ENCODE measurements at places on chromosomes 6 and 20.

- no peak for DNase-seq
Measured at GRCh38 chr6:156620331-156620730, 156.8 kb upstream of the ARID1B start.

DNA sequence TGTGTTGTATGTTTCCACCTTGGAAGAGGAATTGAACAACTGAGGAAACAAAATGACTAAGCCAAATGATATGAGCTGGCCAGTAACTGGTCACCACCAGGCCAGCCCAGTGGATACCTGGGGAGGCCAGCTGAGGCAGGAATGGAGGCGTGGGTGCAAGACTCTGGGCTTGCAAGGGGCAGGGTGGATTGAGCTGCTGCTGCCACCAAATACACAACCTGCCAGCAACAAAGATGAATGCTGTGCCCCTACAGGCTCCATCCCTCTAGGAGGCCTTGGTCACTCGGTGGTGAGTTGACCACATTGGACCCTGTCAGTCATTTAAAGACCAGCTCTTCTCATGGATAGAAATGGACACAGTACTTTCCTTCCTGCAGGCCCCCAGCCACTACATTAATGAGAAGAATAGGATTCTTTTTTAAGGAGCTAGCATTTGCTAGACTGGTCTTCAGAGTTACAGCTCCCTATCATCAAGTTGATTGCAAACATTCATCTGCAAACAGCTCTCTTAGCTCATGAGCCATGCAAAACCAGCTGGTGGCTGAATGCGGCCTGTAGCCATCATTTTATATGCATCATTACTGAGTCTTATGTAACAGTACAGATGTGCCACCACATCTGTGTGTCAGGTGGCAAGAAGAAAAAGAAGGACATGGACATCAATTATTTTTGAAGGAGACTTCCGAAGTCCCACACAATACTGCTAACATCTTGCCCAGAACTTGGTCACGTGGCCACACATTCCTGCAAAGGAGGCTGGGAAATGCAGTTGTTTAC lies 26.3 kb upstream of the SLC22A3 start:
- DNase-seq = no peak

- DNase-seq = no peak
Measured at GRCh38 chr6:2344319-2344905, 99.0 kb upstream of the GMDS start.

DNA sequence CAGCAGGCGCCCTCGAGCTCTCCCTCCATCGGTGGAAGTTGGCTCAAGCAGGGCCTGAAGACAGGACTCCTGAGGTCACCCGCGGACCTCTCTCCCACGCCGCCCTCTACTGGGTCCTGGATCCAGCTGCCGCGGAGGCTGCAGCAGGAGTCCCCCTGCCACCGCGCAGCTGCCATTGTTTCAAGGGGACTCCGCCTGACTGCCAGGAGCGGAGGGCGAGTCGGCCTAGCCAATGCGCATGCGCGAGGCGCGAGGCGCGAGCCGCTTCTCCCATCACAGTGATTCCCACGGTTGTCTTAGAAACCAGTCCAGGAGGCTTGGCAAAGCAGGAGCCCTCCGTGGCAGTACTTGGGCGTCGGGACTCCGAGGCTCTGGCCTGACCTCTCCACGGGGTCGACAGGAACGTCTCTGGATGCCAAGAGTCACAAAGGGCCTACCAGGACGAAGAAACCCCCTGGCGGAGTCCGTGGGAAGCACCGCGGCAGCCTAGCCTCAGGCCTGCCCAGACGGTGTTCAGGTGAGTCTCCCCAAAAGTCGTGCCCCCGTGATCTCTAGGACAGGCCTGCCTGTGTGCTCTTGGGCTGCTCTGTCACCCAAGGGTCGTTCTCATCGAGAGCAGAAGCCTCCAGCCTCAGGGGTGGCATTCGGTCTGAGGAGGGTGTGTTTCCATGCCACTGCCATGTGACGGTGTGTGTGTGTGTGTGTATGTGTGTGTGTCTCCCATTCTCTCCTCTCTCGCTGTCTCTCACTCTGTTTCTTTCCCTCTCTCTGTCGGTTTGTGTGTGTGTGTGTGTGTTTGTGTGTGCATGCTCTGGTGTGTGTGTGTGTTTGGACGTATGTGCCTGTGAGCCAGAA lies 290.6 kb upstream of the ZNF337 start:
- peak; percentile 1 for DNase-seq

GRCh38 chr6:73702444-73702843 lies 6.4 kb downstream of the CD109 start:
- no peak for DNase-seq

- DNase-seq = no peak
Measured at GRCh38 chr6:113699239-113699638, 157.9 kb upstream of the MARCKS start.

GRCh38 chr20:40393197-40394079 lies 295.6 kb downstream of the MAFB start:
- DNase-seq = no peak

- DNase-seq = no peak
Measured at GRCh38 chr6:107684996-107685395, 139.1 kb downstream of the SCML4 start.

GRCh38 chr6:25217302-25217701 lies 61.9 kb upstream of the CARMIL1 start:
- DNase-seq = no peak

DNA sequence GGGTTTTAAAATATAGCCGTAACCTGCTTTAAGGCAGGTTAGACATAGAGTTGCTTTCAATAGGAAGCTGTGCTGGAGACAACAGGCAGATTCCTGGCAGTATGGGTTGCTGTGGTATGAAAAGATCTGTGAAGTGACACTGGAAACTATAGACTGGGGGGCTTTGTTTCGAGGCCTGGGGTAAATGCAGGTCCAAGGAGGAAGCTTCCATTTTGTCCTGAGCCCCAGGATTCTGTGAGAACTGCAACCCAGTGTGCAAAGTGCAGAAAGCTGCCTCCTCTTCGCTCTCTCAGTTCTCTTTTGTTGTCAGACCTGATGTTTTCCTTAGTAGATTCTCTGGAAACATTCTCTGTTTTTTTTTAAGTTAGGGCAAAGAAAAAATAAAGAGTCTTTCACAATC lies 86.9 kb downstream of the LYRM4 start:
- no peak for DNase-seq

DNA sequence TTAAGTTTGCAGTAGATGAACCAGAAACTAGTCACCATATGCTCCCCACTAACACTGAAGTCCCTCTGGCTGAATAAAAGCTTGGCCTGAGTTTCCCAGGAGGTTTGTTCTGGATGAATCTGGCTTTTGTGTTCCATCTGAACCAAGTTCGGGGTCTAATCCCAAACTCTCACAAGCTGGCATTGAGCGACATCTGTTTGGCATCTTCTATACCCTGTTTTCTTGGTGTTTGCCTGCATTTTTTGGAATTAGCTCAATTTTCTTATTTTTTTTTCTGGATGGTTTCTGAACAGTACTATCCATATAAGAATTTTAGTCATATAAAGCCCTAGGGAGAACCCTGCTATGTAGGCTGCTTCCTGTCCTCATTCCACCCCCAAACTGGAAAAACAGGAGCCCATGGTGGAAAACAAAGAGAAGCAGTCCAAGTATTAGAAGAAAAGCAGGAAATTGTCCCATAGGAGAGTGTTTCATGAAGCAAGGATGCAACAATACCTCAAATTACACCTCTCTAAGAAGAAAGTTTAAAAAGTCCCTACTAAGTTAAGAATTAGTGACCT lies 737.1 kb downstream of the DHX35 start:
- no peak for DNase-seq

GRCh38 chr6:36110863-36111262 lies 19.4 kb upstream of the MAPK13 start:
- no peak for DNase-seq

- DNase-seq = no peak
Measured at GRCh38 chr20:40443753-40444152, 245.3 kb downstream of the MAFB start.

GRCh38 chr20:41510847-41511450 lies 107.2 kb downstream of the CHD6 start:
- no peak for DNase-seq

GRCh38 chr6:135568379-135568778 lies 70.8 kb upstream of the AHI1 start:
- no peak for DNase-seq

GRCh38 chr6:112663698-112664097 lies 316.6 kb downstream of the RFPL4B start:
- no peak for DNase-seq

DNA sequence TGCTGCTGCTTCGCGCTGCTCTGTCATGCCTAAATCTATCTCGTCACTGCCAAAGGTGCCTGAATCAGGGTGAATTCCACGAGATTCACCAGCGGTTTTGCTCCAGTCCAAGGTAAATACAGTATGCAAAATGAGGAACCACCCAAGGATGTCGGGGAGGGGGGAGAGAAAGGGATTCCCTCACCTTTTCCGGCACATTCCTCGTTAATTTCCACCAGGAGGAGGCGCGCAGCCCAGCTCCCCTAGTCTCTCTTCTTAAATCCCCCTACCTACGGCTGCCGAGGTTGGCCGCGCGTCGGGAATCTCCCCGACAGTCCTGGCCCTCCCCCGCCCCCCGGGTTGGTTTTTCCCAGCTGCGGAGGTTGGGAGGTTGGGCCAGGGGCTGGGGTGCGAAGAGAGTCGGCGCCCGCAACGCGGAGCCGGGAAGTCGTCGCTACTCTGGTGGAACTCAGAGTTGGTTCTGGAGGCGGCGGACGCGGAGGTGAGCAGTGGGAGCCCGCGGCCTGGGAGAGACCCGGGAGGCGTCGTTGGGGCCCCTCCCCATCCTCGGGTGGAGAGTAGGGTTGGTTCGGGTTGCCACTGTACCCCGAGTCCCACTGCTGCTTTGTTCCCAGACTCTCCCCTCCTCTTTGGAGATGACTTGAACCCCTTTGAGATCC lies at the start of gene TPBG:
Gene TPBG (plus strand): TSS at position 390 of the 659 bp plus-strand sequence. CDS start 1,145 bp downstream, outside the sequence.
- DNase-seq = no peak

DNA sequence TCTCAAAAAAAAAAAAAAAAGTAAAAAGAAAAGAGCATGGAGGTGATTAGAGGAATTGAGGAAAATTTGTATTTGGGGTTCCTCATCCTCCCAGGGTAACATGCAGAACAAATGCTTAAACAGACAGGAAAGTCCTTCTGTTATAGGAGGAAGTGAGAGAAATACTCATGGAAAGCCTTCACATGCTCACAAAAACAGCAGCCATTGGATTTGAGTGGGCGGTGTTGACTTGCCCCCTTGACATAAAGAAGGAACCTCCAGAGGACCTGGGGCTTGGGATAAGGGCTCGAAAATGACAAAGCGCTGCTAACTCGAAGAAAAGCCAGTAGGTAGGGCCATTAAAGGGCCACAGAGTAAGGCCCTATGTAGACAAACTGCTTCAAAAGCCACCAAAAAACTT lies 17.5 kb upstream of the SAMHD1 start:
- DNase-seq = peak; percentile 38

GRCh38 chr6:137543114-137543513 lies 48.9 kb upstream of the OLIG3 start:
- DNase-seq = no peak

- no peak for DNase-seq
Measured at GRCh38 chr6:24524805-24525204, 30.0 kb downstream of the ALDH5A1 start.

DNA sequence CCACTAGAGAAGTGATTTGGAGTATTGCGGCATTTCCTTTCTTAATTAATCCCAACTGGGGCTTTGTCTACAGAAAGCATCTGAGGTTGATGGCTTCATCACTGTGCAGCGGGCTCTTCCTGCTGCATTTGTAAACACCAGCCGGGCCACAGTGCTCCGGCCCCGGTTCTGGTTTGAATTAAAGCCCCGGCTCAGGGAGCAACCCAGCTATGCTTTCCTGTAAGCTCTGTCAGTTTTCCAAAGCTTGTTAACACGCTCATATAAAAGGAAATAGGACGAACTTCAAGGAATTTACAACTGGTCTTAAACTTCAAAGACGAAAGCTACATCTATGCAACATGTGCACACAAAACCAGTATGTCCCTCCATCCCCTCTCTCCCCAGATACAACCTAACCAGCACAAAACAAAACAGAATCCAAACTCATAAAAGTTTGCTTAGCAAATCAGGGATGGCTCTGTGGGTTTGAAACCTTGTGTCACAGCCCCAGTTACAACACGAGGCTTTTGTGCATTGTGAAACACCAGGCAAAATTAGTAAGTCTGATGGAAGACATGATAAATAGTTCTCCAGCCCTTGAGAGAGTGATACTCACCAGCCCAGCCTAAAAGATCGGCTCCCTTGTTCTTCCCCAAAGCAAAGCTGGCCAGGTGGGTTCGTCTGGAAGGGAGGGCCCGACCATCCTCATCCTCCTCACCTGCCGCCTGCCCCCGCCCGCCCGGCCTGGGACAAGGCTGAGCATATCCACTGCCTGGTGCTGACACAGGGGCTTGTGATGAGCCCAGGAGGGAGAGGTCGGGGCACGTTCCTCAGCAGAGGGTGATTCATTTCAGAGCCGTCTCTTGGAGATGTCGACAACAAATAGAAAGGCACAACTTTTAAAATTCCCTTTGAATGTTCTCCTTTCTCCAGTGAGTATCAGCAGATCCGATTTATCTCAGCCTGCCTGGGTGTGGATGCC lies 197.9 kb downstream of the TFAP2C start:
- no peak for DNase-seq

DNA sequence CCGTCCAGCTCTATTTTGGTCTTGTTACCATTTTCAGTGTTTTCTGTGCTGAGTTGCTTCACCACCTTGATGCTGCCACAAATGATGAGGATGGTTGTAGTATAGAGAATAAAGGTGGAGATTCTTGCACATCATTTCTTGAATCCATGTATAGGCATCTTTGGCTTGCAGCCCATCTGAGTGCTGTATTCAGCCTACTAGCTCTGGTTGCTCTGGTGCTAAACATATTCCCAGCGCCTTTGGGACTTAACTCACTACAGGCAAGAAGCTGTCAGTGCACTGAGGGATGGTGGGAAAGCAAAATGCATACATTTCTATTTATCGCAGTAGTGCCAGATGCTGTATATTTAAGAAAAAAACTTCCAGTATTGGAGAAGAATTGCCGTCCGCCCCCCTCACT lies 86.0 kb downstream of the CARMIL1 start:
- no peak for DNase-seq

DNA sequence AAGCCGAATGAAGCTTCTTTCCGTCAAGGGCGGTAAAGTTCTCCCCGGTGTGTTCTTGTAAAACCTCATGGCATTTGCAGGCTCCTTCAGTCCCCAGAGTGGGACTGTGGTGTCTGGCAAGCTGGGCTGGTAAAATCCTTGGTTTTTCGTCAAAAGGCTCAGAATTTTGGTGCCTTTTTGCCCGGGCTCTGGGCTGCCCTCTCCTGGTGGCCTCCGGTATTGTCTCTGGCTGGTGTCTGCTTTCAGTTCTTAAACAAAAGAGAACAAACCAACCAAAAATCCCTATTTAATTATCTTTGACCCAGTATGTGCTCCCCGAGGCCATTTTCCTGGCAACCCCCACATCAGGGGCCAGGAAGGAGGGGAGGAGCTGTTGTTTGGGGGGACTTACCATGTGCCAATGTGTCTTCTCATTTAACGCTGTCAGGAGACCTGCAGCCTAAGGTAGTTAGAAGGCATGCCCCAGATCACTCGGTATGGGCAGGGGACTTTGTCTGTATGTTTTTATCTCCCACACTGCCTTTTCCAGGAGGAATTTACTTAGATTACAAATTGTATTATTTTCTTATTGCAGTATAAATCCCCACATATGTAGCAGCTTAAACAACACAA lies 11.1 kb downstream of the CDH4 start:
- peak; percentile 1 for DNase-seq

GRCh38 chr6:99364026-99364425 lies 14.6 kb upstream of the FAXC start:
- no peak for DNase-seq

GRCh38 chr6:134774201-134774638 lies 175.7 kb downstream of the ALDH8A1 start:
- no peak for DNase-seq

GRCh38 chr6:71481011-71481410 lies 192.4 kb downstream of the OGFRL1 start:
- no peak for DNase-seq
